Stimulated activated CD8-positive, alpha-beta memory T cell treated with anti-CD3 and anti-CD28 coated beads, Interleukin-2, amount 100 ng/mL, for 48 hours (primary cell): ENCODE measurements at places on chromosomes 11 and 22.

- DNase-seq: no peak
Observed at GRCh38 chr11:9941991-9942390, 278.1 kb downstream of the SWAP70 start.

DNA sequence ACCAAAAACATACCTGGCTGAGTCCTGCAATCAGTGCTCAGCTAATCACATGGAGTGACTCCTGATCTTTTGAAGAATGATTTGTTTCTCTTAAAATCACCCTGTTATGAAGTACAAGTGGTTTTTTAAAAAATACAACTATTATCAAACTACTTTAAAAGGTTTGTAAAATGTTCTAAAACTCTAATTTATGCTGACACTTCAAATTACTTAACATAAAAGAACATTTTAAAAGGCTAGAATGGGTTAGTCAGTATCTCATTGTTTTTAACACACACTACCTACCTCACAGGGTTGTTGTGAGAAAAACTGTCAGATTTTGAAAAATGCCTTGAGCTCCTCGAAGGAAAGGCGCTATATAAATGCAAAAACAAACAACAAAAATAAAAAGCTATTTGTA is 33.2 kb downstream of the KMT5B start:
- DNase-seq: no peak

DNA sequence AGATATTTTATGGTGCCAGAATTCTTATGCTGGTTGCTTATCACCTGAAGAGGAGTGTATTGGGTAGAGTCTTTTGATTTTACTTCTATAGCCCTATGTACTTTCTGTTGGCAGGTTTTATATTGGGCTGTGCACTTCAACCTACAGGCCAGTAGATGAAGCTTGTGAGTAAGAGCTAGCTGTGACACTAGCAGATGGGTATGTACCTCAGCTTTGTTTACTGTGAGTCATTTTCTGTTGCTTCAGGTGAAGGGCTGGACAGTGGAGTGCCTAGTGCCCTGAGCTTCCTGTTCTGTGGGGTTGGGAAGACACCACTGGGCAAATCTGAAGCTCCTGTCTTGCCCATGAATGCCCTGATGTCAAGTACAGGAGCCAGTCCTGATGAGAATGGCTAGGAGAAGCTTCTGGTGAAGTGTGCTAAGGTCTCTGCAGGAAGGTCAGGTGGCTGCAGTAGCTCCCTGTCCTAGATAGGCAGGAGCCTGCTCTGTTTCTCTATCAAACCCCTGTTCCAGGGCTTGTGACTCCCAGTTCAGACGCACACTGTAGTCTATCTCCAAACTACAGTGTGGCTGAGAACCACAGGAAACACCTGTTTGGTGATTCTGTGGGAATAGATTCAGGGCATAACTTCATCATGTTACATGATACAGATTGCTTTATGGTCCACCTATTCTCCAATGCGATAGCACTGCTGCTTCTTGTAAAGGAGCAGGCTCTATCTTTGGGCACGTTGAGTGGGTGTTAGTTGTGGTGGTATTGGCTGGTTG is 755.7 kb downstream of the KCNA4 start:
- no peak for DNase-seq

GRCh38 chr22:37059876-37060449 is 8.4 kb downstream of the KCTD17 start:
- no peak for DNase-seq

DNA sequence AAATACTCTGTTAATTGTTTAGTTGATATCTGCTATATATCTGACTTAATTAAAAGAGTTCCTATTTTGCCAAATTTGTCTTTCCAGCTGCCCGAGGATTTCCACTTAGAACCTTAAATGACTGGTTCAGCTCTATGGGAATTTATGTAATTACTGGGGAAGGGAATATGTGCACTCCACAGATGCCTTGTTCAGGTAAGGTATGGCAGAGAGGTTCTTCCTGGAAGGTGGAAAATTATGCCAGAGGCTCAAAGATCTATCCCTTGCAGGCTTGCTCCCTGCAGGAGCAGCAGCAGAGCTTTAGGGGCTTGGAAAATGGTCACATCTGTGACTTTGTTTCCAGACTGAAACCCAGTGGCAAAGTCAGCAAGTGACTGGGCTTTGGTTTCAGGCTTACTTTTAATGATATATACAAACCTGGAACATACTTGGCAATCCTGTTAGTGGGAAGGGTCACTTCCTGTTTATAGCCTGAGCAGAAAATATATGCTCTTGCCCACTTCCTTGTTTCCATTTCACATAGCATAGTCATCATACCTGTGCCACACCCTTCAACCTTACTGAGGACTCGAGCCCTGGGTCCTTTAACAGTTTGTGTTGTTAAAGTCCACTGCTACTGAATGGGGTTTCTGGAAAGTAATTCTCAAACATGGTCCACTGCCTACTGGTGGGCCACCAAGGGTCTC is 23.7 kb downstream of the WBP2NL start:
- no peak for DNase-seq

- DNase-seq: no peak
Observed at GRCh38 chr22:44890416-44891292, 119.2 kb downstream of the PHF21B start.

GRCh38 chr11:113615773-113616172 is 90.3 kb downstream of the TMPRSS5 start:
- no peak for DNase-seq

DNA sequence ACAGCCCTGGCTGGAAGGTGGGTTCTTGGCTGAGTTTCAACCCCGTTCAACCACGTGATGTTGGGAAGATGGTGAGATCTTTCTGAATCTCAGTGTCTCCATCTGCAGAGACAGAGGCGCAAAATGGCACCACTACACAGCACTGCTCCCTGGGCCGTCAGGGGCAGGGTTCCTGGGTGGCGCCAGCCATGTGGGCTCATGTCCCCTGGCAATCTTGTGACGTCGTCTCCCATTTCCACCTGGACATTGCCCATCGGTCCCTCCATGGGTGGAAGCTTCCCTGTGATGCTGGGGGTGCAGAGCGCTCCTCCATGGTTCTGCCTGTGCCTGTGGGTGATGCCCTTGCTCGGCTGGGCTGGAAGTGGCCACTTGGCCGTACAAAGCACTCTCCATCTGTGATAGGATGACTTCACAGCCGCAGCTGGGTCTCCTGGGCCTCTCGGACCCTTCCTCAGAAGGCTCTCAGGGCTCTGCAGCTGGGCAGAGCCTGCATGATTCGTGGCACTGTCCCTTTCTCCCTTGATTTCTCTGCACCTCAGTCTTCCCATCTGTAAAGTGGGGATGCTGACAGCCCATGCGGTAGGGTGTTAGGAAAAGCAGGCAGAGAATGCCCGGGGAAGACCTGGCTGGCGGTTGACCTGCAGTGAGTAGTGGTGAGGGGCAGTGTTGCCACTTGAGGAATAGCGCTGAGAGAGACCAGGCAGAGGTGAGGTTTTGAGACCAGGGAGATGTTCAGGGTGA is 35.2 kb downstream of the SMIM38 start:
- DNase-seq: no peak

DNA sequence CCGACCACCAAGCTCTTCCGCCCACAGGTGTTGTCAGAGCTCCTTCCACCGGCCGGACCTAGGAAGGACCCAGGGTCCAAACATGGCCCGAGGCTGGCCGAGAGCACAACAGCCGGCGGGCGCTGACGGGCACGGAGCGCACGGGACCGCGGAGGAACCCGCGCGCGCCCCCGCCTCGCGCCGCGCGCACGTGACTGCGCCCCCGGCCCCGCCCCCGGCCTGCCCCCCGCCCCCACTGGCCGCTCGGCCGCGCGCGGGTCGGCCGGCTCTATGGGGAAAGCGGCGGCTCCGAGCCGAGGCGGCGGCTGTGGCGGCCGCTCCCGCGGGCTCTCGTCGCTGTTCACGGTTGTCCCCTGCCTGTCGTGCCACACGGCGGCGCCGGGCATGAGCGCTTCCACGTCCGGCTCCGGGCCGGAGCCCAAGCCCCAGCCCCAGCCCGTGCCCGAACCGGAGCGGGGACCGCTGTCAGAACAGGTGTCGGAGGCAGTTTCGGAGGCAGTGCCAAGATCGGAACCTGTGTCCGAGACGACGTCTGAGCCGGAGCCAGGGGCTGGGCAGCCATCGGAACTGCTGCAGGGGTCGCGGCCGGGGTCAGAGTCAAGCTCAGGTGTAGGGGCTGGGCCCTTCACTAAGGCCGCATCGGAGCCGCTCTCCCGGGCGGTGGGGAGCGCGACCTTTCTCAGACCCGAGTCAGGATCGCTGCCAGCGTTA is at the start of gene OSBP2:
OSBP2 (plus strand) TSS at position 235 of the 711 bp plus-strand sequence; CDS start at position 271, 36 bp downstream.
- DNase-seq: no peak

GRCh38 chr22:37802310-37803194 is 5.2 kb upstream of the GCAT start:
- no peak for DNase-seq

- DNase-seq: no peak
Observed at GRCh38 chr11:128271401-128271800, 316.0 kb downstream of the ETS1 start.

GRCh38 chr11:74636630-74637184 is 44.3 kb downstream of the POLD3 start:
- no peak for DNase-seq

- DNase-seq: no peak
Observed at GRCh38 chr11:75163921-75164849, 13.3 kb downstream of the SLCO2B1 start.

GRCh38 chr11:12685229-12685628 is 11.0 kb downstream of the TEAD1 start:
- no peak for DNase-seq

DNA sequence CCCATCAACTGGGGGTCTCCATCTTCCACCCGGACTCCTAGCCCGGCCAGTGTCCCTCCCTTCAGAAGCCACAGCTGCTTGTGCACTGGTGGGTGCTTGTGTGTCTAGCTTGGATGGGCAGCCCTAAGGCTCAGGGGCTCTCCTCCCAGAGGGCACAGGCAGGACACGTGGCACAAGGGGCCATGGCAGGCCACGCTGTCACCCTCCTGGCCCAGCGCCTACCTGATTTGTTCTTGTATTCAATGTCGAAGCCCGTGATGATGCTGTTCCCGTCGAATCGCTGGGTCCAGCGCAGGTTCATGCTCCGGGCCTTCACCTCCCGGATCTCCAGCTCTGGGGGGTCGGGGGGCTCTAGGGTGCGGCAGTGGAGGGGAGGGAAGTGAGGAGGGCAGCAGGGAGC is 152.6 kb downstream of the CEP164 start:
- no peak for DNase-seq

DNA sequence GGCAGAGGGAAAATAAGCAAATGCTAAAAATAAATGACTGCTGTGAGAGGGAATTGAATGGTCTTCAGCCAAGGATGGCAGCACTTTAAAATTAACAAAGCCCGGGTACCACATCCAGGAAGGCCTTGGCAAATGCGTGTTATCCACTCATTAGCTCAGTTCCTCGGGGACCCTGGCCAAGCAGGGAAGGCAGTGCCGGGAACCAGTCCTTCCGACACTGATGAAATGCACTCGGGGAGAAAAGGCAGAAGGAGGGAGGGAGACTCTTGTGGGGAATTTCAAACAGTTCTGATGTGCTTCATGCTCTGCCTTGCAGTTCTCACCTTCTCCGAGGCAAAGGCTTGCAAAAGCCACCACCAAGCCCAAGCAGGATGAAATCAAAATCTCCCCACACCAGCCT is 38.3 kb downstream of the CLPB start:
- DNase-seq: no peak

DNA sequence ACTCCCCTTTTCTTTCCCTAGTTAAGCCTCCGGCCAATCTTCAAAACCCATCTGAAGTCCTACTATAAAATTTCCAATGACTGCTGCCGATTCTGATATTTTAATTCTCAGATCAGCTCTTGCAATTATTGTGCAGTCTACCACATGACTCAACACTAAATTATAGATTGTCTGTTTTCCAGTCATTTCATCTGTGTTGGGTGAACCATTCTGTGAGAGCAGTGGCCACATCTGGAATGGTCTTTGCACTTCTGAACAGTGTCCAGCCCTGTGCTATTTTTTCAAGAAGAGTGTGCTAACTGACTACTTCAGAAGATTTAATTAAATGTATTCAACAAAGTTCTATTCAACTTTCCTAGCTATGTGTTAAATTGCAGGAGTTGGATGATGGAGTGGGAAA is 47.2 kb upstream of the MMP7 start:
- DNase-seq: no peak

- DNase-seq: no peak
Observed at GRCh38 chr11:19458231-19458630, 217.5 kb upstream of the E2F8 start.

DNA sequence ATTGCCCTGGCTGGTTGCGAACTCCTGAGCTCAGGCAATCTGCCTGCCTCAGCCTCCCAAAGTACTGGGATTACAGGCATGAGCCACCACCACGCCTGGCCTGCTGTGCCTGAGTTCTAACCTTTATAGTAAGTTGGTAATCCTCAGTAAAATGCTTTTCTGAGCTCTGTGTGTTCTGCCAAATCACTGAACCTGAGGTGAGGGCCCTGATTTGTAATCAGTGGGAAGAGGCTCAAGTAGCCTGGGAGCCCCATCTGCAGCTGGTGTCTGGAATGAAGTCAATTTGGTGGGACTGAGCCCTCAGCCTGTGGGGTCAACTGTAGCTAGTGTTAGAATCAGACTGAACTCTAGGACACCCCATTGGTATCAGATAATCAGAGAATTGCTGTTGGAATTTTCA is 72.6 kb upstream of the PARVG start:
- no peak for DNase-seq

GRCh38 chr22:44049486-44050231 is 25.6 kb downstream of the PARVB start:
- no peak for DNase-seq

GRCh38 chr11:126494831-126495230 is 139.3 kb downstream of the ST3GAL4 start:
- no peak for DNase-seq

GRCh38 chr11:126186025-126186698 is 25.3 kb downstream of the RPUSD4 start:
- no peak for DNase-seq

DNA sequence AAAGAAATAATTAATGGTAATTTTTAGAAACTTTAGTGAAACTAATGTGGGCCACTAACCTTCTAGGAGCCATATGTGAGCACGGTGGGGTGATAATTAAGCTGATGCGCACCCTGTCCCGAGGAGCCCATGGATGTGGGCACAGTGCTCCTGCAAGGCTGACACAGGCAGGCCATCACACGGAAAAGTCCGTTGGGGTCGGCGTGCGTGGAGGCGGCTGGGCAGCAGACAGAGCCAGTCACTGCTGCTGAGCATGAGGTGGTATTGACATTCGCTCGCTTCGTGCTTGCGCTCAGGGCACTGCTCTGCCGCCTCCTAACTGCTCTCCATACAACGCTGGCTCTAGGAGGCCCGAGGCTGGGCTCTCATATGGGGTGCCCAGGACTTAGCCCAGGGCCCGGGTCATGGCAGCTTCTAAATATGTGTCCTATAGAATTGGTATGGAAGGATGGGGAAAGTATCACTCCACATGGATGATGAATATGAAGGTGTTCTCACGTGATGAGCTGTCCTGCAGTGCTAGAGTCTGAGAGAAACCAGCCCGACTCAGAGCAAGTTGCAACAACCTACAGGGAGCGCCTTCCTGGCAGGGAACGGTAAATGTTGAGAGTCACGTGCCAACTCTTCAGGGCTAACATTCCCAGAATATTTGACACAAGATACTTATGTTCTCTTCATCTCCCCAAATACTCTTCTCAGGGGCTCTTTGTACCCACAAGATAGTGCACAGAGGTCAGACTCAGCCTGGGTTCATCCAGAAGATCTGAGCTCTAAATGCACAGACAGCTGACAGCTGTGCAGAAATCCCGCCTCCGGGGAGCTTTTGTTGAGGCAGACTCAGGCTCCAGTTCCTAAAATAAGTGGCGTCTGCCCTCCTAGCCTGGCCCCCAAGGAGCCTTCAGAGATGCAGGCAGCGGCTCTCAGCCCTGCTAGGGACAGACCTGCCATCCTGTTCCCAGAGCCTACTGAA is 50.6 kb upstream of the ARFGAP3 start:
- DNase-seq: no peak
